Activated CD4-positive, alpha-beta T cell treated with anti-CD3 and anti-CD28 coated beads, Interleukin-2, amount 50 U/mL, for 1 hour (primary cell): ENCODE measurements at places on chromosomes 5 and 9.

- no peak for DNase-seq
Observed at GRCh38 chr9:100131216-100131615, 32.2 kb downstream of the INVS start.

GRCh38 chr5:178331491-178331996, 98.9 kb upstream of the PHYKPL start:
- DNase-seq = no peak

DNA sequence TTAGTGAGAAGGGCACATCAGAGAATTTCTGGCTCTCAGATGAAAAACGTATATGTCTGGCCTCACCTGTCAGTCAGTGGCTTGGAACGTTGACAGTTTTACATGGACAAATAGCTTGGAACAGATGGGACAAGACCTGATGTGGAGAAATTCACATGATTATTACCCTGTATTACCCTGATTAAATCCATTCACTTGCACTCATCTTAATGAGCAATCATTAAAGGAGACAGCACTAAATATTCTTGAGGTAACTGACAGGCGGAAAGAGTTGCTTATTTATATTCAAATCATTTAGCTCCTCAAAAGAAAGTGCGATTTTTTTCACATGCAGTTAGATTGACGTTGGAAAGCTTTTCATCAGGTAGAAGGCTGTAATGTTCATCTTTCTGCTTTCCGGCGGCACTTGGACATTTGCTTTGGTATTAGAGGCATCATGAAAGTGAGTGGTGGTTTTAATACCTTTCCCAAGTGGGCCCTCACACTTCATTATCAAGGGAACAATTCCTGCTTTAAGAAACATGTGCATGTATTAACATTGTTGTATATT, 11.7 kb upstream of the TAS2R1 start:
- no peak for DNase-seq

- DNase-seq = no peak
Observed at GRCh38 chr9:93589688-93590087, 13.3 kb downstream of the PHF2 start.

DNA sequence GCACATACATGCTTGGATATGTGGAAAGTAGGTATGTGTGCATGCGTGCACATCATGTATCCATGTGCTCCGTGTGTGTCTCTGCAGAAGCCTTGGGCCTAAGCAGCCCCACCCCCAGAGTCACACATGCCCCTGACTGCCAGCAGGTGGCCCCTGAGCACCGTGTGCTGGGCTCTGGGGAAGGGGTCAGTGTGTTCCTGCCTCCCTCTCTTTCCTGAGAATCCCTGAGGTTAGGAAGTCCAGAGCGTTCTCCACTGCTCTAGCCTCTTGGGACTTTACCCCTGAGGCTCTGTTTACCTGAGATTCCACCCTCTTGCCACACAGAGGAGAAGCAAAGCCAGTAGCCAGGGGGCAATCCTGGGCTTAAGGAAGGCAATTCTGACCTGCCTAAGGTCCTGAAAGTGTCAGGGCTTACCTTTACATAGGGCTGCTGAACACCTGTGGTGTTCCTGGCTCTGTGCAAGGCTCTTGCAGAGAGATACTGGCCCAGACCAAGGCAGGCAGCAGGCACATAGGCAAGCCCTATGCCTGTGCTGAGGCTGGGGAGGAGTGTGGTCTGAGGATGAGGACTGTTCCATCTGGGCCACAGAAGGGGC, 207.3 kb downstream of the TMEM38B start:
- DNase-seq = no peak

DNA sequence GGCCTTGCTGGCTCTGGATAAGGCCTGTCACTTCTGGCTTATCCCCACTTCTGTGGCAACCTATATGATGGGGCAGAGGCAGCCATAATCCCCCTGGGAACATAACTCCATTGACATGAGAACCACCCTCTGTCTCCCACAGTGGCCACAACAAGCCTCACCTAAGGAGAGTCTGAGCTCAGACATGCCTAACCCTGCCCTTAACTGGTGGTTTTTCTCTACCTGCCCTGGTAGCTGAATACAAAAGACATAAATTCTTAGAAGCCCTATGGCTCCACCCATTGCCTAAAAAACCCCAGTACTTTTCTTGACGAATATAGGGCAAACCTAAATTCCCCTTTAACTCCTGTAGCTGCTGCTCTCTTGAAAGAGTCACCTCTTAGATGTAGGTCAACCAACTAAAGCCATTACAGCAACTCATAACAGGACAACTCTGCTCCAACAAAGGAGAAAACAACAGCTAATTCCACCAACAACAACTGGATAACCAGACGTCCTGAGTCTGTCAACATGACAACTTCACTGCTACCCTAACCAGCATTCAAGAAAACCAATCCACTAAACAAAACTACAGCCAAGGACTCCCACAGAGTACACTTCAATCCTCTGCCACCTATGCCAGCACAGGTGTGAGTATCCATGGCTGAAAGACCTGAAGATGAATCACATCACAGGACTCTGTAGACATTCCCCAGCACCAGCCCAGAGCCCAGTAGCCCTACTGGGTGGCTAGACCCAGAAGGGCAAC, 427.7 kb downstream of the PRELID2 start:
- DNase-seq = no peak

DNA sequence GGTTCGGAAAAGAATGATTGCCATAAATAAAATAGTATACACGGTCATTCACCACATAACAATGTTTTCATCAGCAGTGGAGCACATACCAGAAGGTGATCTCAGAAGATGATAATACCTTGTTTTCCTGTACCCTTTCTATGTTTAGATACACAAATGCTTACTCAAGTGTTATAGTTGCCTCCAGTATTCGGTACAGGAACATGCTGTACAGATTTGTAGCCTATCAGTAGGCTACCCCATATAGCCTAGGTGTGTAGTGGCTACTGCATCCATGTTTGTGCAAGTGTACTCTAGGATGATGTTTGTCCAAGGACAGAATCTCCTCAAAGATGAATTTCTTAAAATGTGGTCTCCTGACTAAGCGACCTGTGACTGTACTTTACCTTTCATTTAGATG, 59.2 kb downstream of the ICE1 start:
- no peak for DNase-seq

DNA sequence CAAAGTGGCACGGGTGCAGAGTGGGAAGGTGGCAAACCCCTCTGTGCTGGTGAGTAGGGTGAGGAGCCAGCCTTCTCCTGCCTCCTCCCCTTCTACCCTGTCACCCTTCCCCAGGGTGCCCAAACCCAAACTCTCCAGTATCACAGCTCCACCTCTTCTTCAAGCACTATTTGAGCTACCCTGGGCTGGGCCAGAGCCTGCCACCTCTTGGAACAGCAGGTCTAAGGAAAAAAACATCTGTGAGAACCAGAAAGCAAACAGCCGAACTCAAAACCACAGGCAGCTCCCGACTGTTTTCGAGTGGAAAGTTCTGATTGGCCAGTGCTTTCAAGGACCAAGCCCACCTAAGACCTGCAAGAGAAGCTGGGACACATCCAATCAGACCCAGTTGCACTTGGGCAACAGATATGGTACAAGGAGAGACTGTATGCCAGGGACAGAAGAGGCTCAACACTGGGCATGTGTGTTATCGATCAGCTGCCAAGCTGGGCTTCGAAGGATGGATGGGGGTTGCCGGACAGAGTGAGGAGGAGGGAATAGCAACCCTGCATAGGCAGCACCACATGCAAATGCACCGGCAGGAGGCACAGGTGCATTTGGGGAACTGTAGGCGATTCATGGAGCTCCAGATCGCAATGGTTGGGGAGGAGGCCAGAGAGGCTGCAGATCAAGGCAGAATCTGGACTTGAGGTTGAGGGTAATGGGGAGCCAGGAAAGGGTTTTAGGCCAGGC, 19.7 kb downstream of the ACSL6 start:
- DNase-seq = no peak

DNA sequence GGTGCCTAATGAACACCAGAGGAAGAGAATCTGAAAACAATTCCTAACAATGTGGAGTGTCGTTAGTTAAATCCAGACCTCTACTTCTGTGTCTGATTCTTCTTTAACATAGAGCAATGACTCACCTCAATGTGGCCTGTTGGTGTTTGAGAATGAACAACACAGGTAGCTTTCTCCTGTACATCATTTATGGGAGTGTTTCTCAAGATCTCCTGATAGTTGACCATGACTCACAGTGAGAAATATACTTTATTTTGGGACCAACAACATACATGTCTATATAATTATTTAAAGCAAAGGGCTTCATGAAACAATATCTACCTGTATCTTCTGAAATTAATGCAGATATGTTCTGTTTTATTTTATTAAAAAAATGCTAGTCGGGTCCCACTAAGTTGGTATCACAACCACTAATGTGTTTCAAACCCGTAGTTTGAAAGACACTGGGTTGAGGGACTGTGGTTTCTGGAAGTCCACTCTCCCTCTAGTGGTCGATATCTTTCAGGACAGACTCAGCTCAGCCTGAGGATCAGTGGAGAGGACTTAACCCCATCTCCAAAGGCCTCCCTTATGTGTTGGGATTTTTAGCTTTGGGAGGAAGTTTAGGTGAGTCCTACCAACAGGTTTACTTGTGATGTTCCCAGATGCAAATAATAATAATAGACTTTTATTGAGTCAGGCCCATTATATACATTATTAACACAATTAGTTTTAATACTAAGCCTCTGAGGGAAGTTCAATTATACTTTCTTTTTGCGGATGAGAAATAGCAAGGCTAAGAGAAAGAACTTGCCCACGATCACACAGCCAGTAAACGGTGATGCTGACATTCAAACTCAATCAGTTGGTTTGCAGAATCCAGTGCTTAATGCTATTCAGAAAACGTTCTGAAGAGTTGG, 70.0 kb upstream of the KLF9 start:
- no peak for DNase-seq

- DNase-seq = no peak
Observed at GRCh38 chr5:122220511-122220910, 91.2 kb downstream of the ZNF474 start.
